ENCODE measurements at places on chromosomes 2 and 18.

DNA sequence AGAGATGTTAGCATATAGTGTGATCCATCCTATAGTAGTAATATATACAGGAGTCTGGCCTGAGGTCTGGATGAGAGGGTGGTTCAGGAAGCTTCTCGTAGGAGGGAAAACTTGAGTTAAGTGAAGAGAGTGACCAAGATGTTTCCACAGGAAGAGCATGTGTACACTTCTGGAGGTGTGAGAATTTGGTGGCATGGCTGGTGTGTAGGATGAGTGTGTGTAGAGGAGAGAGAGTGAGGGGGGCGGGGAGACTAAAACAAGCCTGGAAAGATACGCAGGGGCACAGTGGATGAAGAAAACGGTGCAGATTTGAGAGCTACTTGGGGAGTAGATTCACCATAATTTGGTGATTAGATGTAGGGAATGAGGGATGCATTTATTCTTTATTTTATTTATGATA is 43.5 kb upstream of the CTLA4 start:
- no peak for DNase-seq

GRCh38 chr2:218074031-218074430 is 5.0 kb downstream of the RUFY4 start:
- no peak for DNase-seq

- DNase-seq: no peak
Observed at GRCh38 chr2:67760995-67761394, 301.8 kb downstream of the C1D start.

DNA sequence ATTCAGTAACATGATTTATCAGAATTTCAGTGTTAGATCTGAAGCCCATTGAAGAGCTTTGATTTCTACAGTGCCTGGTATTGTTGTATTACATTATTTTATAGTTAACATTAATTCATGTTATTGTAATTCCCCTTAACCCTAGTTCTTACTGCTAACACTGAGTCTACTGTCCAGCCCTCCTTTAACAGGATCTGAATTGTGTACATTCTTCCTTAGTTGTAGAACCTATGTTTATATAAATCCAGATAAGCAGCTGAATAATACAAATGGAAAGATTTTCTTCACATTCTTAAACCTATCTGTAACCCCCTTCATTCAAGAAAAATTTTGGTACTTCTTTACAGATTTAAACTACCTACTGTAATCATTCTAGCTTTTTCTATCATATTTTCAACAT is 14.7 kb downstream of the NDUFAF7 start:
- no peak for DNase-seq

- DNase-seq: no peak
Observed at GRCh38 chr18:46294318-46294717, 190.1 kb downstream of the HAUS1 start.

- DNase-seq: no peak
Observed at GRCh38 chr2:45637440-45637839, 14.0 kb upstream of the PRKCE start.

GRCh38 chr2:2245500-2245899 is 85.6 kb downstream of the MYT1L start:
- no peak for DNase-seq

DNA sequence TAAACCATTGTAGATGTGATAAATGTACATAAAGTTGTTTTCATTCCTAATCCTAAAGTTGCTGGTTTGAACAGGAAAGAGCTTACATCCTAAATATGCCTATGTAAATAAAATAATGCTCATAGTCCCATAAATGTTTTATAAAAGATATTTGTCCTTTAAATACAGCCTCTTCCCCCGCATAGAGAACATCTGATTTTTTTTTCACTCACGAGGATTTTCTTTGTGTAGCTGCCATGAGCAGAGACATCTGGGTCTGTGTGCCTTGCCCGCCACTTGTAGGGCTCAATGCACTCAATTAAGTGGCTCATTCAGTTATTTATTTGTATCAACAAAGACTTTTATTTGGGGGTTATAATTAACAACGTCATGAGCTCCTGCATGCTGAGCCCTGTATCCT is 72.8 kb downstream of the SOWAHC start:
- DNase-seq: no peak

- DNase-seq: peak; percentile 40
Observed at GRCh38 chr2:223837287-223838061, at the start of gene AP1S3. TSS of gene AP1S3 (minus strand) at chr2:223837582. CDS start at chr2:223837450, 132 bp downstream.

- no peak for DNase-seq
Observed at GRCh38 chr2:214031566-214031965, 379.3 kb upstream of the VWC2L start.

GRCh38 chr18:30925795-30926194 is 116.7 kb downstream of the DSC3 start:
- no peak for DNase-seq

Measured in muscle of arm (tissue), 14 donors.